Activated CD4-positive, alpha-beta T cell treated with anti-CD3 and anti-CD28 coated beads for 36 hours (primary cell): ENCODE measurements at places on chromosomes 11 and 22. TPM values are rescaled to one million over a fixed set of nuclear protein-coding genes. Genes with fewer than 3 reads are reported as not detected.

DNA sequence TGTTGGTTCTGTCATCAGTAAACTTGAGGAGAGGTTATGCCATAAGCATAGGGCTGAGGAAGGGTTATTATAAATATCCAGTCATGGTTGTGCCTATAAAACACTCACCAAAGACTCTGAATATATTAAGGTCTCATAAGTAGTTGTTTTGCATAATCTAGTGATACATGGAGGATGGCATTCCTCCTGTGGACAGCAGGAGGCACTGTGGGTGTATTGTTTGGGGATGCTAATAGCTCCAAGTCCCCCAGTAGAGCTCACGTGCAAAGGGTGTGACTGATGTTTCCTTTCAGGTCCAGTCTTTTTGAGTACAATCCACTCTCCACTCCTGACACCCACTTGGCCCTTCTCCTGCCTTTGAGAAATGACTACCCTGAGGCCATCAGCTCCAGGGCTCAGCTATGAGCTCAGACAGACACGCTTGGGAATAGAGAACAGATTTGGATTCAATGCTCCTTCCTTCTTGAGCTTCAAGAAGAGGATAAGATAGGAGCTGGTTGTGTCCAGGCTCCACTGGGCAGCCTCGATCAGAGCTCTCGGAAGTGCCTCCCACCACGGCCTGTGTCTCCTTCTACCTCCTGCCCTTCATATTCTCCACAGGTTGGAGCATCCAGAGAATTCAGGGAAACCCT lies 85.2 kb upstream of the IGLL5 start:
- DNase-seq: peak; percentile 70

GRCh38 chr11:44065161-44065661 lies 859 bp upstream of the ACCS start:
- DNase-seq: no peak

DNA sequence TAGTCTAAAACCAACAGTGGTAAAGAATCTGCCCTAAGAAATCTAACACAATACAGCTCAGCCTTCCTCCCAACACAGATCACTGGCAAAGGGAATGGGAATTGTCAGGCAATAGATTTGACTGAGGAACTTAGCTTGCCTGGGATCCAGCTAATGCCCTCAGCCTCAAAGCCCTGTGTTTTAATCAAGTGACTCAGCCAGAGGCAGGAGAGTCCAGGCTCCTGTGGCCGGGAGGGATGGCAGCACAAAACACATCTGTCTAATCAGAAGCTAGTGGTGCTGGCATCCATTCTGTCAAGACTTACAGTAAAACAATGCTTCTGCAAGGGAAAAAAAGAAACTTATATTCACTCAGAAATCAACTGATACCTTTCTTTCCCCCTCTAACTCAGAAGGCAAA lies 5.6 kb downstream of the SYTL2 start:
- no peak for DNase-seq

- DNase-seq: no peak
These were observed 91.3 kb downstream of the CDKN1C start for GRCh38 chr11:2794046-2794967.

- peak; percentile 70 for DNase-seq
These were observed 23.3 kb upstream of the SERPIND1 start for GRCh38 chr22:20750461-20751184.

GRCh38 chr11:57399221-57399620 lies 8.8 kb upstream of the PRG2 start:
- DNase-seq: no peak

DNA sequence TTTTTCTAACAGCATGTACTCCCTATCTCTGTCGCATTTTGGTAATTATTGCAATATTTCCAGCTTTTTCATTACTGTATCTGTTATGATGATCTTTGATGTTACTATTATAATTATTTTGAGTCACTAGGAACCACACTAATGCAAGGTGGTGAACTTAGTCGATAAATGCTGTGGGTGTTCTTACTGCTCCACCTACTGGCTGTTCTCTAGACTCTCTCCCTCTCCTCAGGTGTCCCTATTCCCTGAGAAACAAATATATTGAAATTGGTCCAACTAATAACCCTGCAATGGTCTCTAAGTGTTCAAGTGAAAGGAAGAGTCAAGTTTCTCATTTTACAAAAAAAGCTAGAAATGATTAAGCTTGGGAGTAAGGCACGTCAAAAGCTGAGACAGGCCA lies 10.5 kb downstream of the ARL14EP start:
- DNase-seq: no peak

The PTPRJ gene
- 20.8 TPM for total RNA-seq
